ENCODE measurements at places on chromosomes 1 and 21.

- no peak for DNase-seq
These were observed 232.5 kb upstream of the JUN start for GRCh38 chr1:59016390-59016789.

- DNase-seq: no peak
These were observed 104.8 kb downstream of the RGL1 start for GRCh38 chr1:183909672-183910071.

- DNase-seq: no peak
These were observed 1.8 kb upstream of the SLC19A2 start for GRCh38 chr1:169487561-169487960.

- no peak for DNase-seq
These were observed 11.4 kb downstream of the SMAP2 start for GRCh38 chr1:40384887-40385286.

DNA sequence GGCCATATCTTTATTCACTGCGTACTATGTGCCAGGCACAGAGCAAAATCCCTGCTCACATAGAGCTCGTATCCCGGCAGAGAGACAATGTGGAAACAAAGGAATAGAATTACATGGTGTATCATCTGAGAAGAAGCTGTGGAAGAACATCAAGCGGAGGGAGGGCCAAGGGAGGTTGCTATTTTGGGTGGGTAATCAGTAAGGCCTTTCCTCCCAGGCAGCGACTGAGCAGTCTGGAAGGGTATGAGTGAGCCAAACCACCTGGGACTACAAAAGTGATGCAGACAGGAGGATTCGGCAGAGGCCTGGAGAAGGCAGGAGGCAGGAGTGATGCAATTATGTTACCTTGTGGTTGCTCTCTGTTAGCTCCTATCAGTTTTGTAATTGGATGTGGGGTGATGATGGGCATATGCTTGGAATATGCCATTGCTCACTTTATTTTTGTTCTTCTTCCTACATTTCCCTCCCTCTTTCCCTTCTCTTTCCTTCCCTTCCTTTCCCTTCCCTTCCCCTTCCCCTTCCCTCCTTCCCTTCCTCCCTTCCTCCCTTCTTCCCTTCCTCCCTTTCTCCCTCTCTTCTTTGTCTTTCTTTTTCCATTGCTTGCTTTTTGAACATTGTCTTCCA lies 172.9 kb downstream of the DISC1 start:
- DNase-seq: no peak

DNA sequence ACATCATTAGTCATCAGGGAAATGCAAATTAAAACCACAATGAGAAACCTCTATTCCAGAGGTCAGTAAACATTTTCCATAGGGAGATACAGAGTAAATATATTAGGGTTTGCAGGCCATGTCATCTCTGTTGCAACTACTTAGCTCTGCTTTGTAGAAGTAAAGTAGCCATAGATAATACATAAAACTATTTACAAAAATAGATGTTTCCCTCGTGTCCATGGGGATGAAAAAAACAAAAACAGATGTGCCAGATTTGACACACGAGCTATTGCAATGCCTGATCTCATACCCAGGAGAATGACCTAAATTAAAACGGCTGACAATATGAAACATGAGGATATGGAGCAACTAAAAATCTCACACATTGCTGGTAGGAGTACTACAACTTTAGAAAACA lies 17.3 kb downstream of the LTN1 start:
- no peak for DNase-seq

DNA sequence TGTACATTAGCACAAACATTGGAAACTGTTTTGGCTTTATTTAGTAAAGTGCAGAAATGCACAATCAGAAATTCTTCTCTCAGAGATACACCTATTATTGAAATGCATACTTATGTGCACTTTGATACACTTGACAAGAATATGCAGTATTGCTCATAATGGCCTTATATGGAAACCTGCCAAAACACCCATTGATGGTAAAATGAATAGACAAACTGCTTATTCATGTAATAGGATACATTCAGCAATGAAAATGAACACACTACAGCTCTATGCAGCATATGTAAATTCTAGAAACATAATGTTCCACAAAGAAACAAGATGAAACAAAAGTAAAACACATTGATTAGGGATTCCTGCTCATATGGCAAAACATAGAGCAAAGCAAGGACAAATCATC lies 223.9 kb downstream of the S1PR1 start:
- no peak for DNase-seq

- no peak for DNase-seq
These were observed 3.6 kb upstream of the VPS26C start for GRCh38 chr21:37270576-37271365.

DNA sequence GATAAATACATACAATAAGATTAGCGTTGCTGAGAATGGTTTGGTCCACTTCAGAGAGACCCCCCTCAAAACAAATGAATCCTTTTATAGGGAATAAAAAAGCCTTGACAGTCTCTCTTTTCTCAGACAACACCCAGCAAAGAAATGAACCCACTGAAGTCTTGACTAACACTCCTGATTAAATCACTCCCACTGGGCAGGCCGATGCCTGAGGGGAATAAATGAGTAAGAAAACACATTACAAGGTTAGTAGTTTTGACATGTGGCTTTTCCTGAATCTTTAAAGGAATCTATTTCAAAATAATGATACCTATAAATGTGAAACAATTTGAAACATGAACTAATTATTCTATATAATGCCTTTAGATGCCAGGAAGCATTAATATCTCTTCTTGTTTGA lies 146.9 kb upstream of the POGK start:
- DNase-seq: no peak

- no peak for DNase-seq
These were observed 27.5 kb downstream of the ATP8B2 start for GRCh38 chr1:154352581-154353459.

GRCh38 chr1:47147047-47147785 lies 10.0 kb downstream of the CYP4A22 start:
- no peak for DNase-seq

GRCh38 chr1:45490121-45490625 lies 790 bp downstream of the TESK2 start:
- DNase-seq: no peak

DNA sequence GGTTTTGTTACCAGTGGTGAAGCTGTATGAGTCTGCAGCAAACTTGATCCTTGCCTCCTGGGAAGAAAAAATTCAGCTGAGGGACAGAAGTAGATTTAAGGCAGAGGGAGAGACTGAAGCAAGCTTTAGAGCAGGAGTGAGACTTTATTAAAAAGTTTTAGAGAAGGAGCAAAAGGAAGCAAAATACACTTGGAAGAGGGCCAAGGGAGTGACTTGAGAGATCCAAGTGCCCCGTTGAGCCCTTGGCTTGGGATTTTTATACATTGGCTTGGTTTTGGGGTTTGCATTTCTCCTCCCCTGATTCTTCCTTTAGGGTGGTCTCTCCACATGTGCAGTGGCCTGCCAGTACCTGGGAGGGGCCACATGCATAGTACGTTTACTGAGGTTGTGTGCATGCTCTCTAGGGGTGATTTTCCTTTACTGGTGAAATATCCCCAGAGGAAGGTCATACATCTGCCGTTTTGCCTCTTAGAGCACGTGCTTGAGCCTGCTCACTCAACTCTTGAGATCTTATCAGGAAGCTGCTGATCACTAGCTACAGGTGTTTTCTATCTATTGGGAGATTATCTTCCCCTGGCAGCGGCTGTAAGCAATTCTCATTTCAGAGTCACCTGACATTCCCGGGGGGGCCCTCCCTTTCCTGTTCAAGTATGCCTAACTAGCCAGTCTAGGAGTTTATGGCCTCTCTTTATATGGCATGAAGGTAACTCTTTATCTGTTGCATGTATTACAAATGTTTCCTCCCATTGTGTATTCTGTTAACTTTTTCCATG lies 20.3 kb downstream of the FASLG start:
- DNase-seq: no peak

DNA sequence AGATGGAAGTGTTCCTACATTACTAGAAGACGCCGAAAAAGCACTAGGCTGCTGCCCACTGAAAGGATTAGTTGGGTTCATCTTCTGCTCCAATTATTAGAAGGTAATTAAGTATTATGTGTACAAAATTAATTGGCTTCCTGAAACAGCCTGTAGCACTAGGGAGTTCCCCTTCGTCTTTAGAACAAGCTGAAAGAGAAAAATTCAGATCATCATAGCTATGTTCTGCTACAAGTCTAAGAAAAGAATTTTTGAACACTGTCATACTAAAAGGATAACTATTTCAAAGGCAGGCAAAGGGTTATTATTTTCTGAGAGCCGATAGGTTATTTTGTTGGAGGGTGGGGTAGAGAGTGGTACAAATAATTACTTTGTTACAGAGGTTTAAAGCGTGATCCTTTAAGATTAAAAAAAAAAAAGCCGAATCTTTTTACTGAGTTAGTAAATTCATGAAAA lies at the start of gene MCM3AP:
Gene MCM3AP (minus strand): TSS at position 406 of the 456 bp plus-strand sequence. CDS start 325 bp downstream, at position 81.
- no peak for DNase-seq

- DNase-seq: no peak
These were observed 125.9 kb upstream of the IRF2BP2 start for GRCh38 chr1:234735916-234736315.

- DNase-seq: no peak
These were observed 532.3 kb downstream of the USP25 start for GRCh38 chr21:16262091-16262490.

DNA sequence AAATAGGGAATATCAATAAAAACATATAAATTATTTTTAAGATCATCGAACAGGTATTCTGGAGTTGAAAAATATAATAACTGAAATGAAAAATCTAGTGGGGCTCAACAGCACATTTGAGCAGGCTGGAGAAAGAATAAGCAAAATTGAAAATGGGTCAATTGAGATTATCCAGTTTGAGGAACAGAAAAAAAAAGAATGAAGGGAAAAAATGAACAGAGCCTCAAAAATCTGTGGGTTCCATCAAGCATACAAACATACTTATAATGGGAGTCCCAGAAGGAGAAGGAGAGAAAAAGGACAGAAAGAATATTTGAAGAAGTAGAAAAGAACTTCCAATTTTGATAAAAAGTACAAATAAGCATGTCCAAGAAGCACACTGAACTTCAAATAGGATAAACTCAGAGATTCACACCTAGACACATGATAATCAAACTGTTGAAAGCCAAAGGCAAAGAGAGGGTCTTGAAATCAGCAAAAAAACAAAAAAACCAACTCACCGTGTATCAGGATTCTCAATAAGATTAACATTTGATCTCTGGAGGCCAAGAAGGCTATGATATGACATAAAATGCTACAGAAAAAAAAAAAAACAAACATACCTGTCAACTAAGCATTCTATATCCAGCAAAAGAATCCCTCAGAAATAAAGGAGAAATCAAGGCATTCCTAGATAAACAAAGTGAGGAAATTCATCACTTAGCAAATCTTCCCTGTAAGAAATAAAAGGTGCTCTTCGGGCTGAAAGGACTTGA lies 5.4 kb upstream of the COQ8A start:
- no peak for DNase-seq

- DNase-seq: no peak
These were observed 13.0 kb upstream of the SLC19A1 start for GRCh38 chr21:45555251-45555556.

- no peak for DNase-seq
These were observed 24.0 kb upstream of the LRRC3 start for GRCh38 chr21:44431300-44431699.

- DNase-seq: no peak
These were observed 75.1 kb upstream of the GNG12 start for GRCh38 chr1:67908250-67908936.

DNA sequence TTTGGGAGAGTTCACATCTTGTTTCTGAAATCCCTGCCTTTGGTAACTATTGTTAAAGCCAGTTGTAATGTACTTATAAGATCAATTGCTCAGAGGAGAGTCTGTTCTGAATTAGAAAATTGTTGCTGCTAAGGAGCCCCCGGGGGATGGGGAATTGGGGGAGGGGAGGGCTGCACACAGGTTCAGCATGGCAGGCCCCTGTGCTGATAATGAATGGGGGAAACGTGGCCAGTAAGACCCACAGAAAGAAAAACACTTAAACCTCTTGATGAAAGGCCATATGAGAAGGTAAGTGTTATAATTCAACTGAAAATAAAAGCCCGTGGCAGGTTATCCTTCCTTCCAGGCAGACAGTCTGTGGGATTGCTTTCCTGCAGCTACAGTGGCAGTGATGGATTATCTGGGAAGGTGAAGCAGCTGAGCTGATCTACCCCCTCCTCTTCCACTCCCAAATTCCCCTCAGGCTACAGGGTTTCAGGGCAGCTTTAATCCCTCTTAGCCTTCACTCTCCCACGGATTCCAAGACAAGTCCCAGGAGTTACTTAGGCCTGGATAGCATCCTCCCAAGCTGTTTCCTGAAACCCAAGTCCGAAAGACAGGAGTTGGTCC lies 398.8 kb downstream of the TBX15 start:
- no peak for DNase-seq

DNA sequence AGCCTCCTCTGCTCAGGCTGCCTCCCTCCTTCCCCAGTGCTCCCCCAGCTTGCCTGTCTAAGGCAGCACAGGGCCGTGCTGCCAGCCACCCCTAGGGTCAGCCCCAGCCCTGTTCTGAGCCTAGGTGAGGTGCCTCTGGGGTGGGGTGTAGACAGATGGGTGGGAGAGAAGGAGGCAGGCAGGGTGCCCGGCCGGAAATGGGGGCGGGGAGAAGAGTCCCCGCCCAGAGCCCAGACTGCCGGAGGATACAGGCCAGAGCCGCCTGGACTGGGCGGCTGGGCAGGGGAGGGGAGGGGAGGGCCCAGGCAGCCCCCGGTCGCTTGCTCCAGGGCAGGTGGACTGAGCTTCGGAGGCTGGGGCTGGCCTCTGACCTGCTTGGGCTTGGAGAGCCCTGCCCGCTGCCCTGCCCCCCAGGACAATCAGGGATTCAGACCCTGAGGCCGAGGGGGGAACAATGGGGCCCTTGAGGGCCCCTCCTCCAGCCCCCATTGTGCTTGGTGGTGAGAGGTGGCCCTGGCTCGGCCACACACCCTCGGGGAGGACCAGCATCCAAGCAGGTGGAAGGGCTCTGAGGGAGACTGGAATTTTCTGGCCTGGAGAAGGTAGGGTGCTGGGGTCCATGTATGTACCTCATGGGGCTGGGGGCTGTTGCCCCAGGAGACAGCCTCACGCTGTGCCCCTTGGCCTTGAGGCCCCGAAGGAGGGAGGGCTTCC lies at the start of gene GJC2:
Gene GJC2 (plus strand): TSS at position 525 of the 714 bp plus-strand sequence. CDS start 7,829 bp downstream, outside the sequence.
- no peak for DNase-seq

DNA sequence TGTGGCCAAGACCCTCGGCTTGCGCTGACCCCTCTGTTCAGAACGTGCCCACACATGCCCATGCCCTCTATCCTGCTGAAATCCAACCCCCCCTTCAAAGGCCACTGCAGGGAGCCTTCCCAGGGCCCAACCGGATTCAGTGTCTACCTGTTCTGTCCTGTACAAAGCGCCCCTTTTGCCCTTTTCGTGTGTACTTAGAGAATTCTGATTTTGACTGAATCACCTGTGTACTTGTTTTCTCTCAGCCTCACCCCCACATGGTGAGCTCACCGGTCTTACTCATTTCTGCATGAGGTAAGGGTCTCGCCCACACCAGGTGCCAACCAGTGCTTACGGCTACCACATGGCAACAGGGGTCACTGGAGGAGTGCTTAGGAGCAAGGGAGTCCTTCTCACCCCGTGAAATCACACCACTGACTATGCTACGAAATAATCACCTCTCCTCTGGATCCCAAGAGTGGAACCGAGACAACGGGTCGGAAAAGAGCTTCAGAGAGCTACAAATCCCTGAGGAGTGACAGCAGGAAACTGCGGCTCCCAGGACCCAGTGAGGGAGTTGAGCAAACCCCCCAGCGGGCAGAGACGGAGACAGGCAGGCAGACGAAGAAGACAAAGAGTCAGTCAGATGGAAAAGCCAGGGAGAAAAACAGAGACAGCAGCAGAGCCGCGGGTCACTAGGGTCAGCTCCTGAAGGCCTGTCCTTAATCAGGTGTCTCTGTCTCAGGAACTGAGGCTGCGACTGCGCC lies 2.1 kb upstream of the S100A2 start:
- no peak for DNase-seq

- no peak for DNase-seq
These were observed 11.4 kb upstream of the SELE start for GRCh38 chr1:169745015-169745861.

Measured in stimulated activated CD4-positive, alpha-beta T cell treated with anti-CD3 and anti-CD28 coated beads, TNF-alpha, amount 100 ng/mL, for 4 hours (primary cell).